ENCODE measurements at places on chromosomes 1 and 21.

GRCh38 chr1:86913399-86913895 is 479 bp downstream of the SELENOF start:
- no peak for DNase-seq

DNA sequence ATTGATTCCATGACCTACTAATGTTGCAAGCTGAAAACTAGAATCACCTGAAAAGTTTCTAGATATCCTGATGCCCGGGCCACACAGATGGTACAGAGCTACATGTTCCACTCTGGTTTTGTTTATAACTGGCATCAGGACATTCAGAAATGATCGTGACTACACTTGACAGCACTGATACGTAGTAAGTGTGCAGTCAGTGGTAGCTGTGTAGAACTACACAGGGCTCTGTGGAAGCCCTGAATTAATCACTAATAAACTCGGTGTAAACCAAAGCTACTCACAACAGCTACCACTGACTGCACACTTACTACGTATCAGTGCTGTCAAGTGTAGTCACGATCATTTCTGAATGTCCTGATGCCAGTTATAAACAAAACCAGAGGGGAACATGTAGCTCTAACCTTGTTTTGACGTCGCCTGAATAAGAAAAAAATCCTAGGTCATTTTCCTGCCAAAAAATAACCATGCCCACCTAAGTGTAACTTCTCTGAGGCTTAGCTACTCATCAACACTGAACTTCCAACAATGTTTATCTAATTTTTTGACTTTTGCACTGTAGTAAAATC is 149.7 kb downstream of the TGFBR3 start:
- DNase-seq: no peak

DNA sequence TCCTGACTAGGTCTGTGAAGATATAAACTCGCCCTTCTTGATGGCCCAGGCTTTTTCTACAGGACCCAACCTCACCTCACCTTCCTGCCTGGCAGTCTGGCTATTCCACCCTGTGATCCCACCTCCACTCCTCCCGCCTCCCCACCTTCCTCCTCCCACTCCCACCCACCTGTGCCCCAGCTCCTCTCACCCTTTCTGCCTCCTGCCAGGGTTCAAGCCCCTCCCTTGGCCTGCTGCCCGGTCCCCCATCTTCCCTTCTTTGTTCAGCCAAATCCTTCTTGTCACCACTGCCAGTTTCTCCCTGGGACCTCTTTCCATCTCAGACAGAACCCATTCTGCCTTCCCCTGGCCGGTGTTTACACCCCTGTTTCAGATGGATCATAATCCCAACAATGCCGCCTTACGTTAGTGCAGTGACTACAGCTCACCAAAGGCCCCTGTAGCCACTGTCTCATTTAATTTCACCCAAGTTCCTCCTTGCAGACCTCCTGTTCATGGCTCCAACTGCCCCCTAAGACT is 127.5 kb upstream of the EDN2 start:
- DNase-seq: no peak

DNA sequence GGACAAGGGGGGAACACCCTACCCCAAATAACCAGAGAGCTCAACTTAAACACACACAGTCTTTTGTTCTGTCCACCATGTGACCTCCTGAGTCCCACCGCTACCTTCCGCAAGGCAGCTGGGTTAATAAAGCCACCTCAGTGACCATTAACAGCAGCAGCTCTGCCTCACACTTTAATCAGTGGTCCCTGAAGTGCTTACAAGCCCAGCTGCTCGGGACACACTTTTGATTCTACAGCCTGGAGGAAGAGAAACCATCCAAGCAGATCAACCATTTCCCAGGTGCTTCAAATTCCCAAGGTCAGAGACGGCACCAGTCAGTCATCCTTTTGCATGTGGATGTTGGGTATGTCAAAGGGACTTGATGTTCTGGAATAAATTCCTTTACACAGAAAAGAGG is 70.1 kb downstream of the KCNJ15 start:
- DNase-seq: no peak

DNA sequence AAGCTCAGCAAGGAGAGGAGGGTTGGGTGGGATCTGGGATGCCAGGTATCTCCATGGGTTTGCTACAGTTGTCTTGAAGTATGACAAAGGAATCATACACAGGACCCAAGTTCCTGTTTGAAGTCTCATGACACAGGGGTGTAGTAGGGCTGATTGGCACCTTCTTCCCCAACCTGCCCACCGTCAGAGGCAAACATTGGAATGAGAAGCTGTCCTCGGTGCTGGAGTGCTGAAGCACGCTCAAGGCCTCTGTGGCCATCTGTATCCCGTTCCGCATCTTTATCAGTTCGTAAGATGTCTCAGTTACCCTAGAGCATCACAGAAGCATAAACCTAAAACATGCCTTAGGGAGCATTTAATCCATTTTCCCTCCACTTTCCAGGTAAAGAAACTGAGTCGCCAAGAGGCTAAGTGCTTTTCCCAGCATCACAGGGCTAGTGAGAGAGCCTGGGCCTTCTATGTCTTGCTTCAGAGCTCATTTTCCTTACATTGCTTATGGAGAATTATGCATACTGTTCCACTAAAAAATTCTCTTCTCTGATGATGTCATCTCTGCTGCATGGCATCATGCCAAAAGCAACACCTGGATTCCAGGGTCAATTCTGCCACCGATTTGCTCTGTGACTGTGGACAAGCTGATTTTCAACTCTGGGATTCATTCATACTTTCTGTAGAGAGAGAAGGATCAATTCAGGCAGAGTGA is 34.2 kb downstream of the VWA5B1 start:
- DNase-seq: no peak

DNA sequence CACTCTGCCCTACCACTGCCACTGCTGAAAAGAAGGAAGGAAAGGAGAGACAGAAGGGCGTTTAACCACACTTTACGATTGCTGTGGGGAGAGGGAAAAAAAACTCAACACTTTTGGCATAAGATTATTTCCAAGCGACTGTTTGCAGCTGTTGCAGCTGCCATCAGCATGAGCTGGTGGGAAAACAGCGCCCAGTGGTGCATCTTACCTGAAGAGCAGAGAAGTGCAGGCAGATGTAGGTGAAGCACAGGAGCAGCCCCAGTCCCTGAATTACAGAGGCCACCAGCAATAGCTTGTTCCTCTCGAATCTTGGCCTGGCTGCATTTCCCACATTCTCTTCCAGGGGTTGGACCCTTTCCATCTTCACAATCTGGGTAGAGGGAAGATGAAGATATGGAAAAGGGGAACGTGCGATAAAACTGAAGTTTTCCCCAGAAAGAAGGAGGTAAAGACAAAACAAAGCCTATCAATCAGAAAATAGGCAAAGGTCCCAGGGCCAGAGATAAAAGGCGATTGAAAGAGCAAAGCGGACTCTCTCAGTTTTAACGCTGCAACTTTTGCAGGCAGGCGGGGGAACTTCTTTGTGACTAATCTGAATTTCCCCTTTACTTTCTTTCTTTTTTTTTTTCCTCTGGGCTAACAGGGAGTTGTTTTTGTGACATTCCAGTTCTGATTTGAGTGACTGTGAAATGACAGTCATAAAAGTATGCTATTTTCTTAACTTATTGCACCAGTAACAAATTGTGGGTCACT is at the start of gene TNFSF4:
Gene TNFSF4, minus strand, starts transcription at position 516 of the 753 bp plus-strand sequence. Its CDS starts 155 bp downstream, at position 361.
- DNase-seq: no peak

GRCh38 chr1:219523411-219523810 is 89.5 kb downstream of the ZC3H11B start:
- no peak for DNase-seq

DNA sequence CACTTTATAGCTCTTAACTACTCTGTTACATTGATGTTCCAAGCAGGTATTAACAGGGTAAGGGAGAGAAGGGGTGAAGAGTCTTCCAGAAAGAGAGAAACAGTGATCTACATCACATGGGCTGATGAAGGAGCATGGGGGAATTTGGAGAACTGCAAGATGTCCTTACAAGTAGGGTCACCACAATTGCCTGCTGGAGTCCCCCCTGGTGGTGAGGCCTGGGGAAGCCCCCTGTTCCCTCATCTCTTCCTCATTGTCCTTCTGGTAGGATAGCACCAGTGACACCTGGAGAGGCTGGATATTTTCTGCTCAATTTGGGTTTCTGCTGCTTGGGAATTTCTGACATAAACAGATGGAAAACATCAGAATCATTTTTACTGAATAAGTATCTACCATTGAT is 126.6 kb downstream of the RUNX1 start:
- no peak for DNase-seq
